NCI-H1048 (cell line): ENCODE measurements at places on chromosomes 1 and 21.

DNA sequence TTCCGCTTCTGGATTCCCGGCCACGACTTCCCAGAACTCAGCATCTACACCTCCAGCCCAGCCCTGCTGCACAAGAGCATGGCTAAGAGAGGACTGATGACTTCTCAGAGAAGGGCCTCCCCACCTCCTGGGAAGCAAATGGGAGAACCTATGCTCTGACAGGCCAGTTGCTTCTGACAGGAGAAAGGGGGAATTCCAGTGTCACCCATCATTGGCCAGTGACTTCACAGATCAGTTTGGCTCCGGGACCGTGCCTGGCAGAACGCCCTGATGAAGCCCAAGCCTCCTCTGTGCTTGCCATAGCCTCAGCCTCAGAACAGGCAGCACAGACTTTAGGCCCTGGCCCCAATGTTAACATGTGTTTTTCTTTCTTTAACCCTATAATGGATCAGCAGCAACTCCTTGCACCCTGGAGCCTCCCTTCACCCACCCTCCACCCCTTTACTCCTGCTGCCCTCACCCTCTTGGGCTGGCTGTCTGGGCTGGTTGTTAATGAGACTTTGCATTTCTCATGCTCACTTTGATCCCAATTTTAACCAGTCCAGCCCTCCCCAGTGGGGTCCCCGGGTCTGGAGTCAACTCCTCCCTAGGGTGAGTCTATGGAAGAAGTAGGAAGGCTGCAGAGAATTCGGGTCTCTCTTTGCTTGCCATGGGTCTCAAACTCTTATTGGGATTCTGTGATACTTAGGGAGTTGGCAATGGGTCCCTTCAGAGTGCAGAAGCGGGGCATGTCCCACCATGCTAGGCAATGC is 42.7 kb upstream of the SLC30A1 start:
- DNase-seq, result no peak

DNA sequence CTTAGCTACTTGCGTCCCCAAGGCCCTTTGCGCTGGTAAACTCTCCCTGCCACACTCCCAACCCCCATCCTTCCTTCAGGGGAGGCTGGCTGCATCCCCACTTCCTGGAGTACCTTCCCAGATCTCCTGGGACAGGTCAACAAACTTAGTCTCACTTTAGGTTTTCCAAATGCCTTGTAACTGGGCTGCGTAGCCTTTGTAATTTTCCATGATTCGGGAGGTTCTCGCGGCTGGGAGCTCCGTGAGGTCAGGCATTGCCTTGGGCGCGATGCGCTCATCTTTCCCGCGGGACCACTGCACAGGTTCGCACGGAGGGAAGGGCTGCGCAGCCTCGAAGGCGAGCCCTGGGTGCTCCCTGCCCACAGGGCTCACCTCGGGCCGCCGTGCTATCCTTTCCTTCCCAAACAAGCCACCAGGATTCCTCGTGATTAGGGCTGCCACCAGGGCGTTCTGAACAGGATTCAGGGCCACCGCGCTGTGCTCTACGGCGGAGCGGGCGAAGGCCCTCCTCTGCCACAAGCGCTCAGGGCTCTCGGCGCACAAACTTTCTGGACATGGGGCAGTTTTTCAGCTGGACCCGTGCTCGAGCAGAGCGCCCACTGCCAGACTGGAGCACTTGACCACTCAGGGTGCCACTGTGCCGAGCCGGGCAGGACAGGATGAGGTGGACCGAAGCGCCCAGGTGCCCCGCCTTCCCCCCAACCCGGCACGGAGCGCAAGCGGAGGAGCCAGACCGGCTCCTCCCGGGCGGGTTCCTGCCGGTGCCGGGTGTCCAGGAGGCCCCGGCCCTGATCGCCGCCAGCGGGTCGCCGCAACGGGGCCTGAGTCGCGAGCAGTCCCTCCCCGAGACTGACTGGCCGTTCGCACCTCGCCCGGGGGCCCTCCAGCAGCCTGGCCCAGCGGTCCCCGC is 1.1 kb downstream of the TMPRSS2 start:
- no peak for DNase-seq

DNA sequence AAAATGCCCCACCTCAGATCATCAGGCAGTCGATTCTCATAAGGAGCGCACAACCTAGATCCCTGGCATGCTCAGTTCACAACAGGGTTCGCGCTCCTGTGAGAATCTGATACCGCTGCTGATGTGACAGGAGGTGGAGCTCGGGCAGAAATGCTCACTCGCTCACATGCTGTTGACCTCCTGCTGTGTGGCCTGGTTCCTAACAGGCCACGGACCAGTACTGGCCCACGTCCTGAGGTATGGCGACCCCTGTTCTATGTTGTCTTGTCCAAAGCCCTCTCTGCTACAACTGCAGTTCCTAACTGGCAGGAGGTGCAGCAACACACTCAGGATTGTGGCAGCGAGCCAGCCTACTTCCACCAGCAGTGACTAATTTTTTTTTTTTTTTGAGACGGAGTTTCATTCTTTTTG is 70.6 kb downstream of the CLSTN1 start:
- no peak for DNase-seq

GRCh38 chr1:94992161-94992560 is 65.3 kb upstream of the CNN3 start:
- DNase-seq, result no peak

DNA sequence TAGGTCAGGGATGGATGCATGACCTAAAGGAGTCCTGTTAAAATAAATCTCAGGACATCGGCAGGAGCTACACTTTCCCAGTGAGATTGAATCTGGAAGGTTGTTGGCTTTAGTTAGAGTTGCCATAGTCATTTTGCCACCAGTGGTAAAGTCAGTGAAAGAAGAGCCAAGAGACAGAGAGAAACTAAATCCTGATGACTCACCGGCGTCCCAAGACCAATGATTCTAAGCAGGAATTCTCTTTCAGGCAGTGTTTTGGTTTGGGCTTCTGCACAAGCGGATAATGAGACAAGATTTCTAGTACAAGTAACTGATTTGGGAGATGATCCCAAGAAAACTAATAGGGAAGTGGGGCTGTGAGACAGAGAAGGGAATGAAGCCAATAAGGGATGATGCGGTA is 88.8 kb upstream of the ETS2 start:
- DNase-seq, result no peak

DNA sequence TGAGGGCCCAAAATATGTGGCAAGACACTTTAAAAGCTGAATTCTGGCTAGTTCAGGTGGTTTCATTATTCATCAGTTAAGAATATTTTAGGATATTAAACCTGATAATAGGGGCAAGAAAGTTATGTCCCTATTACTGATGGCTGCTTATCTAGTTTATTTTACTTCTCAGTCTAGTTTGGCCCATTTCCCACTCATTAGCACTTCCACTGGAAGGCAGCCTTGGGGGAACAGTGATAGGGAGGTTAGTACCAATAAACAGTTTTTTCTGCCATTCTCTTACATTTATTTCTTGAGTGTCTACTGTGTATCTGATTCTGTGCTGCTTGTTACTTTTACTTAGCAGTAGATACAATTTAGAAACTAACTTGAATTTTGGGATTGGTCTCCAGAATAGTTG is 9.0 kb downstream of the PPP1R12B start:
- DNase-seq, result no peak

DNA sequence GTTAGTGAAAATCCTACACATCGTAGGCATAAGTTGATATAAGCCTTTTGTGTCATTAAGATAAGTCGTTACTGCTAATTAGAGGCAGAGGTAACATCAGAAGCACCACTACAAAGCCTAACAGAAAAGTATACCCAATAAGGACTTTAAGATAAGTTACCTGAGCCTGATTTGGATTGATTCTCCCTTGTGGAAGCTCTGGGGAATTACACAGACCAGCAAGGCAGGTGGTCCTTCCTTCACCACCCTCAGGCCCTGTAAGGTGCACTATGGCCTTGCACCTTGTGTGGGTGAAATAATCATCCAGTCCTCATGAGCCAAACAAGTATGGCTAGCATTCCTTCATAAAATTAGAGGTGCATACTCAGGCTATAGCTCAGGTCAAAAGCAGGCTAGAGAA is 166.7 kb upstream of the CHRM3 start:
- DNase-seq, result no peak

DNA sequence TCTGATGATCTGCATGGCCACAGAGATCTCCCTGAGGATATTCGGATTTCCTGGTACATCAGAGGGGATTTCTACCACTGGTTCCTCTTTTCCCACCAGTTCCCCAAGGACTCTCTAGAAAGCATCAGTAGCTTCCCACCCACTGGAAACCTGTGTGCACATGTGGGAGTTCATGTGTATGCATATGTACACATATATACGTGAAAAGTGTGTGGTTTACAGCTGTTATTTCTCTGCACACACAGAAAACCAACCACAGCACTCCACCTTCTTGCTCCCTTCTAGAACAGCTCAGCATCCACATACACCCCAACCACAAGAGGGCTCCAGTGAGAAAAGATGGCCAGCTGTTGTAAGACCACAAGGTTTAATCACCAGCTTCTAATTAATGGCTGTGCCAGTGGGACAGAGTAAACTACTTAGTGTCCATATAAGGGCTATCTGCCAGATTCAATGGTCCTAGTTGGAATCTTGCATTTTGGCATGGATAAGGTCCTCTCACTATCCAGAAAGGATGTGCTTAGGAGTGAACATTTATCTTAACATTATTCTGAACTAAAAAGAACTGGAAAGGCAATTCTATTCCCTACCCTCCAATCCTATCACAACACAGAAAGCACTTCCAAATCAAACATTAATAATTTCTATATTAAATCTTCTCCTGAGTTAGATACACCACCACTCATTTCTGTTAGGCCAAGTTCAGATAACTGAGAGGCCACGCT is 24.1 kb downstream of the GPR3 start:
- no peak for DNase-seq

DNA sequence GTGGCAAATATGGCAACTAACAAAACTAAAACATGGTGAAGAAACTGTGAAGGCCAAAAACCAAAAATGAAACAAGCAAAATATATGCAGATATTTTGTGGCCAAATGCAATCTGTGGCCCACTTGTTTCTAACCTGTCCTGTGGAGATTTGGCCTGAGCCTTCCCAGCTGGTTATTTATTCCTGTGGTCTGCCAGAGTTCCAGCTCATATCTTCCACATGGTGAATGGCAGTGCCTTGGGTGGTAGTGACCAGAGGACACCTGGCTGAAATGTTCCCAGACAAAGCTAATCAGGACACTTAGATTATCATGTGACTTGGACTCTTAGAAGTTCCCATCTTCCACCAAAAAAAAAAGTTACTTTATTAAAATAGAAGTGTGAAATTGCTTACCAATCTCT is 39.7 kb downstream of the RNASEL start:
- DNase-seq, result no peak

DNA sequence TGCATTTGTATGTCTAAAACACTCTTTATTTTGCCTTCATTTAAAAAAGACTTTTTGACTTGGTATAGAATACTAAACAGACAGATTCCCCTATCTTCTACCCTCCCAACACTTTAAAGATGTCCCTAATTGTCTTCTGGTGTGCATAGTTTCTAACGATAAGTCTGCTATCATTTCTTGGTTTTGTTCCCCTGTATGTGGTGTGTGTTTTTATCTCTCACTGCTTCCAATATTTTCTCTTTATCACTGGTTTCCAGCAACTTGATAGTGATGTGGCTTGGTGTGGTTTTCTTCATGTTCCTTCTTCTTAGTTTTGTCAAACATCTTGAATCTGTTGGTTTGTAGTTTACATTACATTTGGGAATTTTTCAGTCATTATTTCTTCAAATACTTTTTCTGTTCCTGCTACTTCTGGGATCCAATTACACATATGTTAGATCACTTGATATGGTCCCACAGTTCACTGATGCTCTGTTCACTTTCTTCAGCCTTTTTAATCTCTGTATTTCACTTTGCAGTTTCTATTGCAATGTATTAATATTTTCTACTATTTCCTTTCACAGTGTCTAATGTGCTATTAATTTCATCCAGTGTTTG is 23.2 kb downstream of the F5 start:
- no peak for DNase-seq

- no peak for DNase-seq
These were observed 6.3 kb downstream of the SLC9A1 start for GRCh38 chr1:27148591-27148990.

DNA sequence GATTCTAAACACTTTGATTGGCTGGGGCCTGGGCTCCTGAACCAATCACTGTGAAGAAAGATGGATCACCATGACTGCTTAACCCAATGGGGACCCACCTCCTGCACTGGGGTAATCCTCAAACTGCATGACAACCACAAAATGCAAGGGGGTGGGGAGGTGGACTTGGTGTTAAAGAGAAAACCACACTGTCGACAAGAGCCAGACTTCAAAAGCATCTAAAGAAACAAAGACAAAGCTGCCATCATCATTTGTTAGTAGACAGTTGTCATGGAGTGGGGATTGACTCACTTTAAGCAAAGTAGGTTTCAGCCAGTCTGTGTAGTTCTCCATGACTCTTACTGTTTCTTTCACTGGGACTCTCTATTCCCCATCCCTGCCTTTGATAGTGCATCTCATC is 433.8 kb downstream of the PLPP3 start:
- DNase-seq, result no peak

DNA sequence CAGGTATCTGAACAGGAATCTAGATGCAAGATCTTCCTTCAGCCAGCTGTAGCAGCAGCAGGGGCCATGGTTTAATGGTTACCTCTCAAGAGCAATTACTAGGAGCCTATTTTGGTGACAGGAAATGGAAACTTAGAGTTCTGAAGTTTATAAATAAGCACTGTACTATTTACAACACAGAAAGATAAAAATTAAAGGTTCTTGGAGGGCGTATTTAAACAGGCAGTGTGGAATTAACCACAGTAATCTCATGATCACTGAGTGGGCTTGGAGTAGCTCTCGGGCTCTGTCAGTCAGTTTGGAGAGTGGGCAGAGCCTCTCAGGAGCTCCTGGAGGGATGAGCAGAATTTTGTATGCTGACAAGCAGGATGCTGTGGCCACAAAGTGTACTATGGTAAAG is 10.2 kb upstream of the FCRL5 start:
- no peak for DNase-seq

DNA sequence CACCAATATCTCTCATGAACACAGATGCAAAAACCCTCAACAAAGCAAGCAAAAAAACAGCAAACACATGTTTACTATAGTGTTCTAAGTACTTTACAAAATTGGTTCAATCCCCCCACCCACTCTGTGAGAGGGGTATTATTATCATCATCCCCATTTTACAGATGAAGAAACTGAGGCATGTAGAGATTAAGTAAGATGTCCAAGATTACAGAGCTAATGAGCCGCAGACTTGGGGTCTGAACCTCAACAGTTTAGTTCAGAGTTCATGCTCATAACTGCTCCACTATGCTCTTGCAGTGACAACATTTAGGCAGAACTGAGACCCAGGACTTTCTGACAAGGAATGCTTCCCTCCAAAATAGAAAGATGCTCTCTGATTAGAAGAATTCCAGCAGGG is 21.9 kb downstream of the CLSTN1 start:
- no peak for DNase-seq

DNA sequence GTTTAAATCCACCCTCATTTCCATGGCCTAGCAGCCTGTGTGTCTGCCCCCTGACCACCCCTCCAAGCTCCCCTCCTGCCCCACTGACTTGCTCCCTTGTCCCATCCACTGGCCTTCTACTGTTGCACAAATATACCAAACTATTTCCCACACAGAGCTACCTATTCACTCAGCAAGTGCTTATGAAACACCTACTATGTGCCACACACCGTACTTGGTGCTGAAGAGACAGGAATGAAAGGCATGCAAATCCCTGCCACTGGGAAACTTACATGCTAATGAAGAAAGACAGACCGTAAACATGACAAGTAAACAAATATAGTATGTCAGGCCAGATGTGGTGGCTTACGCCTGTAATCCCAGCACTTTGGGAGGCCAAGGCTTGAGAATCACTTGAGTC is 49.9 kb upstream of the CAPZB start:
- no peak for DNase-seq

- no peak for DNase-seq
These were observed 58.4 kb downstream of the FHAD1 start for GRCh38 chr1:15305468-15305770.
